Foreskin melanocyte (primary cell): ENCODE measurements at places on chromosomes 1 and 21.

GRCh38 chr1:228177721-228178710, 12.4 kb downstream of the IBA57 start:
- DNase-seq, result no peak

GRCh38 chr1:168441745-168442144, 102.1 kb downstream of the XCL2 start:
- no peak for DNase-seq

DNA sequence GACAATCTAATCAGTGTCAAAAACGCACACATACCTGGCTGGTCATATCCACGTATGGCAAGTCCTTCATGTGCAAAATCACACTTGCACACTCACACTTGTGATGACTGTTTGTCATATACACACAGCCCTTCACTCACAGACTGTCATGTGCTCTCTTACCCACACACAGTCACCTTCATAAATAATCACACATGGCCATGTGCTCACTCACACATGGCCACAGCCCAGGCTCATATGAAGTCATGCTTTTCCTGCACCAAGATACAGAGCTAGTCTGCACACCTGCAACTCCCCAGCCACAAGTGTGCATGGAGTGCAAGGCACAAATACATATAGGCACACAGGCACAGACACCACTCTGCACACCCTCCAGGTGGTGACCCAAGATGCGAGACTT, 45.4 kb upstream of the FOXO6 start:
- DNase-seq, result no peak

DNA sequence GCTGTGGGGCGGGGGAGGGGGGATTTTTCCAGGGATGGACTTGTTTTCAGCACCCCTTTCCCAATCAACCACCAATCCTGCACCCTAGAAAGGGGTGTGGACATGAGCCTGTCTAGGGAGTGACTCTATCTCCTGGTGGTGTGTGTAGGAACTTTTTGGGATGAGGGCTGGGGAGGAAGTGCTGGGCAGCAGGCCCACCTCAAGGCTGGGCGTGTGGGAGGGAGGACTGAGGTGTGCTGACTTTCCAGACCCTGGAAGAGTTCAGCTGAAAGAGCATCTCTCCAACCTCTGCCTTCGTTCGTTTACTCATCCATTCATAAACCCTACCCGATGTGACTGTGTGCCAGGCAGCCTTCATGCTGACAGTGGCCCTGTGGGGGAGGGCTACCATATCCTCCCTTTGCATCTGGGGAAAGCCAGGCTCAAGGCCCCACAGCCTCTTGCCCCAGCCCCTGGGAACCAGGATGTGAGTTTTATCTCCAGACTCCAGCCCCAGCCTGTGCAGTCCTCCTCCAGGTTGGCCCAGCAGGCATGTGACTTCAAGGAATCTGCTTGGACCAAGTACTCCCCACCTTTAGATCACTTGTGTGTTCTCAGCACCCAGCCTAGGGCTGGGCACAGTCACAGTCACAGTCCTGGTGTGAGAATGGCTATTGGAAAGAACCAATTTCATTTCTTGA, 6.7 kb downstream of the KNCN start:
- DNase-seq, result no peak

DNA sequence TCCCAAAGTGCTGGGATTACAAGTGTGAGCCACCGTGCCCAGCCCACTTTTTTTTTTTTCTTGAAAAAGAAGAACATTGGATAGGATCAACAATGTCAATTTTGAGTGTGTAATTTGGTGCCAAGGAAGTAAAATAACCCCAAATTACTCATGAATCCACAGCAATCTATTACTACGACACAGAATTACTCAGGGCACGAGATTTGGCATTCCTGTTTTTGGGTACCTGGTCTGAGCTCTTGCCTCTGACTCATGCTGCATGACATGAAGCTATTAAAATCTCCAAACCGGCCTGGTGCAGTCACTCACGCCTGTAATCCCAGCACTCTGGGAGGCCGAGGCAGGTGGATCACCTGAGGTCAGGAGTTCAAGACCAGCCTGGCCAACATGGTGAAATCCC, 10.4 kb downstream of the RNF19B start:
- no peak for DNase-seq

DNA sequence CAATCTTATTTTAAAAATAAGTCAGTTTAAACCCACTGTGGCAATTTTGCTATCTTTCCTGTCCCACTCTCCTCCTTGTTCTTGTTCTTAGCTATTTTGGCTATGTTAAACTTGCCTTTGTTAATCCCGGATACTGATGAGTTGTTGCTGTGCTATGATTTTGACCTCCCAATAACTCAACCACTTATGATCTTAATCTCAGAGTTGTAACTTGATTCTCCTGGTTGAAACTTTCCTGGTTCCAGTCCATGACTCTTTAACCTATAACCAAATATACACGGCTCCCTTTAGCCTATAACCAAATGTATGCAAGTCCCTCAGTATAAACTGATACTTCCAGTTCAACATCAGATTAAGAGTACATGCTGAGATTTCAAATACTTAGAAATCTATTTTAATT, 15.6 kb upstream of the ACADM start:
- no peak for DNase-seq

DNA sequence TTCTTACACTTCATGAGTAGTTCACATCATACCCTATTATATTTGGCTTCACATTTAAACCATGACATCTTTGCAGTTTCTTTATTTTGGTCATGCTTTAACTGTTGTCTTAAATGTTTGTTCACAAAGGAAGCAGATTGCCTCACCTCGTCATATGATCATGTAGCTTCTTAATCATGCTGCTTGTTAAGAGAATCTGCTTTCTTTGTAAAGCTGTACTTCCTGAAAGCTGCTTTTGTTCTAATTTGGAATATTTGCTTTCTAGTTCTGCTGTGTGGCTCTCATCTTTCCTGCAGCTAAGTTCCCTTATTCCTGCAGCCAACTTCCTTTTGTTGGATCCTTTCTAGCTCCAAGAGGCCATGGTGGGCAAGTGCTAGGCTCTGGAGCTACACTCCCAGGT, 62.9 kb upstream of the SIM2 start:
- DNase-seq, result peak; percentile 93

DNA sequence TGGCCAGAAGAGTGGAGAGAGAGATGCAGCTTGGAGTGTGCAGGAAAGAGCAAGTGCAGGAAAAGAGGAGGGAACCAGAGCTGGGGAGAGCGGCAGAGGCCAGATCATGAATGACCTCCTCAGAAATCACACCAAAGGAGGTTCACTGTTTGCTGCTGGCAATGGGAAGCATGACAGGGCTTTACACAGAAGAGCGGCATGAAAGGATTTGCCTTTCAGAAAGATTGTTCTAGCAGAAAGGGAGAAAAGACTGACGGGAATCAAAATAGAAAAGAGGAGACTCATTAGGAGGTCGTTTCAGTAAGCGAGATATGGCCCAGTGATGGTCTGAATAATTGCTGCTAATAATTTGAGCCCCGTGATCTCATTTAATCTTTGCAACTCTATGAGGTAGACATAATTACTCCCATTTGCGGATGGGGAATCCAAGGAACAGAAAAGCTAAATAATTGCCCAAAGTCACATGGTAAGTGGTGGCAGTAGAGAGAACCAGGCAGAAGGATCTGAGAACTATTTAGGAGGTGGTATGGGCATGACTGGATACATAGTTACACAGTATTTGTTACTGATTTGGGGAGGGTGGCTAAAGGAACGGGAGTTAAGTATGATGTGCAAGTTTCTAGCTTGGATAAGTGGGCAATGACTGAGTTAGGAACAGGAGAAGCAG, 12.5 kb upstream of the HNRNPR start:
- no peak for DNase-seq

GRCh38 chr1:93483606-93484005, 35.7 kb downstream of the FNBP1L start:
- no peak for DNase-seq

DNA sequence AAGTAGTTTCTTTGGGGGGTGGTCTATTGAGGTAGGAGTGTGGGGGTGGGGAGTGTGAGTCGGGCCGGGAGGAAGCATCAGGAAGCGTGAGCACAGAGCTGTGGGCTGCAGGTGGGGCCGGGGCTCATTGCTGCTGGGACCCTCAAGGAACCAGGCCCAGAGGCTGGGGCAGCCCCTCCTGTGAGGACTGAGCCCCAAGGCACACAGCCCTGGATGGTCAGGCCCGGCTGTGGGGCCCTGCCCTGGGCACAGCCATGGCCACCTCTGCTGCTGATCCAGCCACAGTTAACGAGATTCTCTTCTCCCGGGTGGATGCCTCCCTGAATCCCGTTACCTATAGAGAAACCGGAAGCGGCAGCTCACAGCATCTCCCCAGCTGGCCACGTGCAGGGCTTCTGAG, 22.9 kb upstream of the SUMO3 start:
- DNase-seq, result no peak
